Activated CD8-positive, alpha-beta T cell treated with anti-CD3 and anti-CD28 coated beads, Interleukin-2, amount 10 ng/mL, durations not matched to agents 7 days and 5 days (primary cell): ENCODE measurements at places on chromosomes 2 and 18.
A peak's percentile ranks its signal among the peaks of the same experiment; 100 is the strongest.

GRCh38 chr2:181782660-181783059 is 102.3 kb upstream of the NEUROD1 start:
- DNase-seq: no peak

- peak; percentile 5 for DNase-seq
Measured at GRCh38 chr18:63097178-63097577, 222.4 kb downstream of the BCL2 start.

GRCh38 chr2:95121093-95121406 is 558 bp downstream of the MRPS5 start:
- no peak for DNase-seq

GRCh38 chr18:31510319-31510718 is 12.3 kb downstream of the DSG2 start:
- DNase-seq: no peak

DNA sequence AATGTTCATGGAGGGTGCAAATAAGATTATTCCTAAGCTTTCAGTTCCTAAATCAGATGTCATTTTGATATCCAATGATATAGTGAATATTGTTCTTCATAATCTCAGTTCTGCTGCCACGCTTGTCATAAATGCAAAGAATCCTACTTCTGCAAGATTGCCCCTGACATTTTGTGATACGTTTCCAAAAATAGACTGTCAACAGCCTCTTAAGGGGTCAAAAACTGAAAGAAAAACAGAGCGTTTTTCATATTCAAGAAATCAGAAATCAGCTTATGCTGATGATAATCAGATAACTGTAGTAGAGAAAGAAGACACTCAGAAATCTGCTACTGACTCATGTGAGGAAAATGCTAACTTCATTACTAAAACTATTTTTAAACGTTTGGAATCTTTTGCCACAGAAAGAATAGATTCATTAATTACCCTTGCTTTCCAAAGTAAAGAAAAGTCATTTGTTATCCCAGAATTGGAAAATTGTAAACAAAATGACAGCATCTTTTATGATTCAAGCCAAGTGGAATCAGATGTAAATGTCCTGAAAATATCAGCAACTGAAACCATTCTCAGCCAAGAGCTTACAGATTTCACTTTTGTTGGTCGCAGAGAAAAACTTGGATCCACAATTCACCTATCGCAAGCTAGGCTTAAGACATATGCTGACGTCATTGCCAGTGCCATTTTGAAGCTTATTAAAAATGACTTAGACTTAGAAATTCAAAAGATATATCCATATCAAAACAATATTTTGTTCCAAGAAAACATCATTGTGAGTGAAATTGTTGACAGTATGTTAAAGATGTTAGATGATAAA is 55.1 kb downstream of the FSIP2 start:
- DNase-seq: no peak

DNA sequence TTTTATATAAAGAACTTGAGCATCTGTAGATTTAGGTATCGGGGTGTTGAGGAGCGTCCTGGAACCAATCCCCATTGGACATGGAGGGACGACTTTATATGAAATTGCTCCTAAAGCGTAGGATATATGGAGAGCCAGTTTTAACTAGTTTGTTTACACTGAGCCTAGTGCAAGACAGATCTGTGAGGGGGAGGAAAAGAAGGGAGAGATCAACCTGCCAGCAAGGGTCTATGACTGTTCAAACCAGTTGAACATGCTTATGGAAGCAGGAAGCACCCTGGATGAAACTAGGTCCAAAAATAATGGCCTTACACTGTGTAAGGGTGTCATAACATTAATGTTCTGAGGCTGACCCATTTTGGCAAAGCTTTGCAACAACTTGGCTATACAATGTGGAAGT is 34.0 kb upstream of the SLC40A1 start:
- DNase-seq: no peak
